ENCODE measurements at places on chromosomes 7 and 10. TPM values are rescaled to one million over a fixed set of nuclear protein-coding genes. Genes with fewer than 3 reads are reported as not detected.

Gene H2AZ2
- 129 TPM for total RNA-seq

DNA sequence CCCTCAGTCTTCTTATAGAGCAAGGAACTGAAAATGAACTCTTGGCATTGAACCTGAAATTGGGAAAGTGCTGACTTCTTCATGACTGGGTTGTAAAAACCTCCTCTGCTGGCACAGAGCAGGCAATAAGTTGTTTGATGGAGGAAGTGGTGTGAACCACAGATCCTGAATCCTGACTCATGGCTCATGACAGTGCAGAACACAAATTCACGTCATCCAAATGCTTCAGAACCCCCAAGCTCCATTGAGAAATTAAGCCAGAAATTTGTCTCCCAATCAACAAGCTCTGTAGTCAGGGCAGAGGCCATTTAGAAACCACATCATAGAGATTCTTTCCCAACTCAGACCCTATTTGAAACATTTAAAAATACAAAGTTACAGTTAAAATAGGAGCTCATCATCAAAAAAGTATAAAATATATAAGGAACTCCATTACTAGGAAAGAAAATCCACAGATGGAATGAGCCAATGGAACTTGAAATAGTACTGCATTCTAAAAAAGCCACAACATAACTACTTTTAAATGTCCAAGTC, 10.3 kb upstream of the STK17A start:
- H3K4me3 ChIP-seq: no peak overlapping the region
- no peak overlapping the region for H3K27ac ChIP-seq
- H3K36me3 ChIP-seq: no peaks in the 10 kb centered on the region
- DNase-seq: no peak

Gene RRP12
- 31.9 TPM for total RNA-seq

- H3K36me3 ChIP-seq: no peaks in the 10 kb centered on the region
- H3K4me1 ChIP-seq: no peaks in the 10 kb centered on the region
- H3K27ac ChIP-seq: no peak overlapping the region
- no peaks in the 10 kb centered on the region for H3K27me3 ChIP-seq
- no peak overlapping the region for H3K4me3 ChIP-seq
Measured at GRCh38 chr7:30969604-30969970, 5.8 kb downstream of the GHRHR start.

Gene OR2A42
- 1.3 TPM for total RNA-seq

- no peaks in the 10 kb centered on the region for H3K4me1 ChIP-seq
- no peak for DNase-seq
- no peak overlapping the region for H3K27ac ChIP-seq
- no peaks in the 10 kb centered on the region for H3K27me3 ChIP-seq
Measured at GRCh38 chr10:125562737-125563136, 120.2 kb downstream of the TEX36 start.

- no peaks in the 10 kb centered on the region for H3K27me3 ChIP-seq
- H3K4me3 ChIP-seq: no peak overlapping the region
- no peaks in the 10 kb centered on the region for H3K36me3 ChIP-seq
- H3K4me1 ChIP-seq: peaks cover 18% of the 10 kb centered on the region
Measured at GRCh38 chr10:109960682-109961081, 37.4 kb upstream of the XPNPEP1 start.

DNA sequence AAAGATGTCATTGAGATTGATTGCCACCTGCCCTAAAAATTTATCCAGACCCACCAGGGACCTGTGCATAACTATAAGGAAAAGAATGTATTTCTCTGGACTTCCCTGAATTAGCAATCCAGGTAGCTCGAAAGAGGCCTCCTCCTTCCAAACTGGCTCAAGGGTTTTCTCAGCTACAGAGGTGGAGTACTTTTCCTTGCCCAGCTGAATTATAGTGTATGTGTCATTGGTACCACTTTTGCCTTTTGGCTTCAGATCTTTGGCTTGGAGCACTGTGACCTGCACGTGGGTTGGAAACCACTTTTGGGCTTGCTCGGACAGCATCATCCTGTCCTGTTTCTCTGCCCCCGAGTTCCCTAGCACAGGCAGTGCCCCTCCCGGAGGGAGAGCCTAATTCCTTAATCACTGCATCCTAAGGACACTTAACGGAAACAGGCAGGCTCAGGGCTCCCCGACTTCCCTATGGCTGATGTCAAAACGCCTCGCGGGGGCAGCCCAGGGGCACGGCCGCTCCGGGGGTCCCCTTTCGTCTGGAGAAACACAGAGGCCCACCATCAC, 825 bp downstream of the RAB11FIP2 start:
- peak overlapping the region; percentile 87 for H3K27ac ChIP-seq
- peak; percentile 80 for DNase-seq
- H3K36me3 ChIP-seq: no peaks in the 10 kb centered on the region

Gene CELF2
- total RNA-seq: 52.6 TPM

GRCh38 chr10:35432781-35433338, 96.6 kb downstream of the CCNY start:
- no peak overlapping the region for H3K27ac ChIP-seq
- no peaks in the 10 kb centered on the region for H3K27me3 ChIP-seq
- no peak for DNase-seq
- no peak overlapping the region for H3K4me3 ChIP-seq

Gene AEBP1
- total RNA-seq: 856 TPM

DNA sequence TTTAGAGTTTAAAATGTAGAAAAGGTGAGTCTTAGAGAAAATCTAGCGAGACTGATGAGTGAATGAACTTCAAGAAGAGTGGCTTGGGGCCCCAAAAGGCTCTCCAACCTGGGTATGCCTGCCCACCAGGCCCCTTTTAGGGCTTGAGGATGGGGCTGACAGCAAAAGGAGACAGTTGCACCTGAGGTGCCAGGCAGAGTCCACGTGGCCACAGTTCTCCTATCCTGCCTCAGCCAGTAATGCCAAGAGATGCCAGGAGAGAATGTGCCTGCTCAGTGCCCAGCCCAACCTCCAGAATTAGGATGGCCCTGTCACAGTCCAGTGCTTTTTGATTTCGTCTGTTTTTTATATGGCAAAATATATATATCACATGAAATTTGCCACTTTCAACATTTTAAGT, 156.5 kb downstream of the SLIT1 start:
- no peak overlapping the region for H3K4me3 ChIP-seq
- H3K27ac ChIP-seq: no peak overlapping the region
- H3K27me3 ChIP-seq: no peaks in the 10 kb centered on the region
- H3K36me3 ChIP-seq: no peaks in the 10 kb centered on the region
- H3K4me1 ChIP-seq: no peaks in the 10 kb centered on the region

DNA sequence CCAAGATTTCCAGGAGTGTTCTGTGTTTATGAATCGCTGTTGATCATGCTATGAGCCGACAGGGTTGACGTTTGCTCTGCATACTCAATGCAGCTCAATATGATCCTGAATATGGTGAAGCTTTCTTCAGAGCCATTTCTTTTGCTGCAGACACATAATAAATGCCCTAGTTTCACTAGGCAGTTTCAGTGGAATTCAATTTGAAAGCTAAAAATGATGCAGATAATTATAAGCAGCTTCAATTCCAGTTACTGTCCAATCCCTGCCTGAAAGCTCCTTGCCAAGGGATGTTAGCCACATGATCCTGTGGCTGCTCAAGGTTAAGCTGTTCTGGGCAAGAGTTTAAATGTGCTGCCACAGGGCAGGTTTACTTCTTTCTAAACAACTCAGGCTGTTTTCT, 805.6 kb downstream of the NRG3 start:
- no peaks in the 10 kb centered on the region for H3K27me3 ChIP-seq
- no peaks in the 10 kb centered on the region for H3K36me3 ChIP-seq
- H3K27ac ChIP-seq: no peak overlapping the region
- no peak overlapping the region for H3K4me3 ChIP-seq
- no peaks in the 10 kb centered on the region for H3K4me1 ChIP-seq
- DNase-seq: no peak

DNA sequence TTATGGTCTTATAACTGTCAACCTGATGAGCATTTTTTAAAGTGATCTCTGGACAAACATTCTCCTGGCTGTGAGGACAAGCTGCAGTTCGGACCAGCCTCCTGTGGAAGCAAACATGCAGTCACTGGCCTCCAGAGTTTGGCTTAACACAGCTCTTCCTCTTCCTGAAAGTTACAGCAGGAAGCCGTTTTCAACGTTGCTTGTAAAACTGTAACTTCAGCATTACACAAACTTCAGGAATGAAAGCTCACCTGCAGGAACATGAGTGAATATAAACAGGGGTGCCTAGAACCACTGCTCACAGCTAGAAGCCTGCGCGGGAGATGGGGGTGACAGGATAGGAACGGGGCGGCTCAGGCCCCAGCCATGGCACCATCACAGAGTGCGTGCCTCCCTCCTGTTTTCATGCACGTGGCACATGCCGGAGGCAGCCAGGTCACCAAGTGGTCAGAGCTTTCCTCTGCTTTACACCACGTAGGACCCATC, 292.9 kb upstream of the PITRM1 start:
- no peaks in the 10 kb centered on the region for H3K27me3 ChIP-seq
- no peak for DNase-seq
- no peak overlapping the region for H3K27ac ChIP-seq

DNA sequence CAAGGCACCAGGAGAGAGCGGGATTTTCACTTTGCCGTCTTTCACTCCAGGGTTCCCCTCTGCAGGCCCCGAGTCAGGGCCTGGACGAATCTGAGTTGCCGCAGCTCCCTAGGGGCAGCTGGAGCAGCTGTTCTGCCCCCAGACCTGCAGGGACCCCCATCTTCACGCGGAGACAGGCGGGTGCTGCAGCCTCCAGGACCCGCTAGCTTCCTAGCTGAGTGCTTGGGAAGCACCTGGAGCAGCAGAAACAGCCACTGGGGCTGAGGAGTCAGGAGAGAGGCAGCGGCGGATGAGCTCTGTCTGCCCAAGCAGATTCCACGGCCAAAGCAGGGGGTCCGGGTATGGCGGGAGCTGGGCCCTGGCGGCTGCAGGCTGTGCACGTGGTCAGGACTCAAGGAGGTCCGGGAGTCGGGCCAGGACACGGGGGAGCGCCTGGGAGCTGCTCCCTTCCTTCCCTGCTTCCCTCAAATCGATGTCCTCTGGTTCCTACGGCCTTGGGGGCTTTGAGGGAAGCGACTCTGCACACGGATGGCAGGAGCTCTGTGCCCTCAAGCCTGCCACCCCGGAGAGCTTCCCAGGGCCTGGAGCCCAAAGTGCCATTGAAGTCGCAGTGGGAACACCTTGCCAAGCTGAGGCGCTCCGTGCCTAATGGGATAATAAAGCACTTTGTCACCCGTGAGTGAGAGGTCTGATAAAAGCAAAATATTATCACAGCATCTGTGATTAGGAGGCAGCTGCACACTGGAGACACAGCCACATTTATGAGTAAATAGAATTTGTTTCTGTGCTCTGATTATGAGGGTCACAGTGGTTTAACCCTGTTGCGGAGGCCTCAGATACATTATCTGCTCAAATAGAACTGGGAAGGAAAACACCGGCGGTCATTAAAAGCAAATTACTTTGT, 17.2 kb downstream of the MNX1 start:
- no peaks in the 10 kb centered on the region for H3K27me3 ChIP-seq
- H3K4me1 ChIP-seq: no peaks in the 10 kb centered on the region
- H3K36me3 ChIP-seq: no peaks in the 10 kb centered on the region
- H3K4me3 ChIP-seq: no peak overlapping the region
- no peak for DNase-seq

GRCh38 chr7:70615066-70615606, 516.8 kb upstream of the GALNT17 start:
- DNase-seq: no peak
- no peaks in the 10 kb centered on the region for H3K27me3 ChIP-seq
- no peaks in the 10 kb centered on the region for H3K4me1 ChIP-seq
- no peak overlapping the region for H3K4me3 ChIP-seq

Gene TLX1
- total RNA-seq: not detected

DNA sequence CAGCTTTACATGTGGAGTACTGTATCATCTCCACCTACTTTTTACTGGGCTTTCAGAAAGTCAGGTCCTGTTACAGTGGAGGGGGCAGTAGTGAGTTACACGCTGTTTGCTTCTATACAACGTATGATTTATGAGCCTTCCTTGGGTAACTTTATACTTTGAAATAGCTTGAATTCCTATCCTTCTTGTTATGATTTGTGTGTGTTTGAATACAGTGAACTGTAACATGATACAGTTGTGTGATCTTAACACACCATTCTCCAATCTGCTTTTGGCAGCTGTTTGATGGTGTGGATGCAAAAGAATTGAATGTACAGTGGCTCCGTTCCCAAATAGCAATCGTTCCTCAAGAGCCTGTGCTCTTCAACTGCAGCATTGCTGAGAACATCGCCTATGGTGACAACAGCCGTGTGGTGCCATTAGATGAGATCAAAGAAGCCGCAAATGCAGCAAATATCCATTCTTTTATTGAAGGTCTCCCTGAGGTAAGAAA, 41.7 kb downstream of the SP8 start:
- H3K4me3 ChIP-seq: no peak overlapping the region
- no peaks in the 10 kb centered on the region for H3K36me3 ChIP-seq
- H3K4me1 ChIP-seq: no peaks in the 10 kb centered on the region
- DNase-seq: no peak
- H3K27ac ChIP-seq: no peak overlapping the region
- H3K27me3 ChIP-seq: no peaks in the 10 kb centered on the region

Gene HOXA5
- total RNA-seq: 11.8 TPM

- no peaks in the 10 kb centered on the region for H3K36me3 ChIP-seq
- H3K4me1 ChIP-seq: no peaks in the 10 kb centered on the region
Measured at GRCh38 chr7:99579956-99580777, 17.9 kb upstream of the TMEM225B start.

Gene MRPS16
- total RNA-seq: 44.8 TPM

DNA sequence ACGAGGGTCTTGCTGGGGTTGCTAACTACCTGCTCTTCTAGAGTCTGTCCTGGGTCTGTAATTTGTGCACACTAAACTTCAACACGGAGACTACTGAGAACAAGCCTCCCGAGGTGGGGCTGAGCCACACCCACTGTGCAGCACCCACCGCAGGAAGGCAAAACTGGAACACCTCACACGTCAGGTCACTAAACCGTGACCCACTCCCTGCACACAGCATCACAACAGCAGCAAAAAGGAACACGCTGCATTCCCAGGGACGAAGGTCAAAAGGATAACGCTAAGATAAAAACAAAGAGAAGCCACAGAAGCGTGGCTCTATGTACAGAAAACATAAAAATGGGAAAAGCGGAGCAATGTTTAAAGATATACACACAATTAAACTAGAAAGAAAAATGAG, 170.1 kb downstream of the MAD1L1 start:
- no peaks in the 10 kb centered on the region for H3K4me1 ChIP-seq
- DNase-seq: no peak
- no peak overlapping the region for H3K27ac ChIP-seq
- H3K4me3 ChIP-seq: no peak overlapping the region
- H3K27me3 ChIP-seq: no peaks in the 10 kb centered on the region
